Stimulated activated CD8-positive, alpha-beta memory T cell treated with anti-CD3 and anti-CD28 coated beads, Interleukin-4, amount 100 ng/mL, for 24 hours (primary cell): ENCODE measurements at places on chromosomes 11 and 22.

GRCh38 chr11:11738370-11738769, 103.4 kb upstream of the USP47 start:
- DNase-seq = no peak

- DNase-seq = peak; percentile 59
Observed at GRCh38 chr11:66388780-66389386, 17.3 kb upstream of the SLC29A2 start.

- DNase-seq = no peak
Observed at GRCh38 chr22:37661160-37661924, 2.8 kb downstream of the PDXP start.

- DNase-seq = no peak
Observed at GRCh38 chr11:113697756-113698407, 8.2 kb downstream of the TMPRSS5 start.

- DNase-seq = no peak
Observed at GRCh38 chr22:36940676-36941075, 27.2 kb downstream of the CSF2RB start.

- DNase-seq = no peak
Observed at GRCh38 chr11:1876361-1877063, 15.2 kb downstream of the PRR33 start.

DNA sequence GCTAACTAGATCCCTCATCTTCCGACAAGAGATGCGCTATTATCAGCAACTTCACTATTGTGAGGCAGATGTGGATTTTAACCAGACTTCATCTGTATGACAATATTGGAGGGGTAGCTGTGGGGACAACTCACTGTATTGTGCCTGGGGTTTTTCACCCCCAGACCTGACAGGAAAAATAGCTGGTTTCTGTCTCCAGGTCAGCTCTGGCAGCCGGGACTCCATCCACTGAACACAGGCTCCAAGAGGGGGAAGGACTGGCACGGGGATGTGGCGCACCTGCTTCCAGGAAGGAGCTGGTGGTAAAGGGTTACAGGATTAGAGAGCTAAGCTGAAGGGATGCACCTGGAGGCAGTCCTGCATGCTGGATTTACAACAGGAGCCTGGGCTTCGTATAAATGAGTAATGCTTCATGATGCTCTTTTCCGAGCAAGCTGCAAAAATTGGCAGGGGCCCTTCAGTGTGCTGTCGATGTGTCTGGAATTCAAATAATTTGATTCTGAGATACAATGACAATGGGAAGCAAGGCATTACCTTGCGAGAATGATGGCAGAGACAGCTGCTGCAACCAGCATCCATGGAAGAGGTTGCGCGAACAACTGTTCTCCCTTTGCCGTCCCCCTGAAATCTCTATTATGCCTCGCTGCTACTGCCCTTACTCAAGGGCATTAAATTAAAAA, 49.5 kb downstream of the LMO2 start:
- DNase-seq = no peak

DNA sequence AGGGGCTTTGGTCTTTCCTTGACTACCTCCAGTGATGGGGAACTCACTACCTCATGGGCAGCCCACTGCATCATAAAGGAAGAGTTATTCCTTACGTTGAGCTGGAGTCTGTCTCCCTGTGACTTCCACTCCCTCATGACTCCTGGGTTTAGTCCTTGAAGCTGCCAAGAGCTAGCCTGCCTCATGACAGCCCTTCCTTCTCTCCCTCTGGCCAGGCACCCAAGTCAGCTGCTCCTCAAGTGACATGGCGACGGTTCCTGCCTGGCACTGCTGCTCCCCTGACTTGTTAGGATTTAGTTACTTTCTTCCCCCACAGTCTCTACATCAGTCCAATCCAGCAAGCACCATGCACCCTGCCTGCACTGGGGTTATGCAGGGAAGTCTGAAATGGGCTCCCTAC, 196.1 kb upstream of the TBCEL start:
- no peak for DNase-seq

- no peak for DNase-seq
Observed at GRCh38 chr22:50208939-50209892, 8.4 kb downstream of the SELENOO start.

- no peak for DNase-seq
Observed at GRCh38 chr11:115505175-115505574, 960 bp upstream of the CADM1 start.

GRCh38 chr11:10699072-10699471, 5.5 kb upstream of the IRAG1 start:
- no peak for DNase-seq

DNA sequence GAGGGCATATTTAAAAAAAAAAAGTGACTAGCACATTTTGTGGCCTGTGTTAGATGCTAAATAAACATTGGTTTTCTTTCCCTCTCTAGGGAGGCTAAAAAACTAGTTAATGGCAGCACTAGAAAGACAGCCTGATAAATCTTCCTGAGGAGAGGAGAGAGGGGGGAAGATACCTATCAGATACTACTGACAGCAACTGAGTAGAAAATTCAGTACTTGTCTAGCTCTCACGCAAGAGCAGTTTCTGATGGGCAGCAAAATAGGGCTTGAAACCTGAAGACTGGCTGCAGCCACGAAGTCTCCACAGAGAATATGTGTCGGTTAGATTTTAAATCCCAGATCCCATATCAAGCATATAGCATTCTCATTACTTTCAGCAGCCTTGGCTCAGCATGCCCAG, 388.2 kb downstream of the KCNA4 start:
- no peak for DNase-seq

DNA sequence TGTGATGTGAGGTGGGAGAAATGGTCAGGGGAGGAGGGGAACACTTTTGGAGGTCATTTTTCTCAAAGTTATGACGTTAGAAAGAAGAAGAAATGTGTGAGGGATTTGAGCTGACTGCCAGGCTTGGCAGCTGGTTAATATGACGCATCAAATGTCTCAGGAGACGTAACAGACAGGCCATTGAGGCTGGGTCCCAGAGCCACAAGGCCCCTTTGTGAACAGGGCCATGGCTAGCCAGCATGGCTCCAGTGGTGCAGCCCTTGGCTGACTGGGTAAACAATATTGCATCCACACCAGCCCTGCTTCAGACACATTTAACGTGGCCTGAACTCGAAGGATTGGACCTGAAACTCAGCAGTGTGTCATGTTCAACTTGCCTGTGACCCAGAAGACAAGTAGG, 34.3 kb downstream of the AMOTL1 start:
- DNase-seq = no peak

DNA sequence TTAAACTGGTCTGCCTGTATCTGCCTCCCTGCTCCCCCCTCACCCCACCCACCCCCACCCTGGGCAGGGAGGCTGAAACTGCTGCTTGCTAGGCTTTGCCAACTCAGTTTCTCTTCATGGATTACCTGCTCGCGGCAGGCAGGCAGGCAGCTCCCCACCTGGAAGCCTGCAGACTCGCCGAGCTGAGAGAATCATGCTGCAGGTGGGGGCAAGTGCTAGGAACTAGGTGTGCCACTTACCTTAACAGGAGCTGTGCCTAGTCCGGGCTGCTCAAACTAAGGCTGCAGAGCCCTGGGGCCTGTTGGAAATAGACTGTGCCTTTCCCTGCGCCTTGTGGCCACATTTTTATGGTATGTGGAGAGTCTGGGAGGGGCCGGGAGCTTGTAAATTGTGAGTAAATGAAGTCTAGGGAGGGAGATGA, 30.3 kb downstream of the MARK2 start:
- DNase-seq = no peak

DNA sequence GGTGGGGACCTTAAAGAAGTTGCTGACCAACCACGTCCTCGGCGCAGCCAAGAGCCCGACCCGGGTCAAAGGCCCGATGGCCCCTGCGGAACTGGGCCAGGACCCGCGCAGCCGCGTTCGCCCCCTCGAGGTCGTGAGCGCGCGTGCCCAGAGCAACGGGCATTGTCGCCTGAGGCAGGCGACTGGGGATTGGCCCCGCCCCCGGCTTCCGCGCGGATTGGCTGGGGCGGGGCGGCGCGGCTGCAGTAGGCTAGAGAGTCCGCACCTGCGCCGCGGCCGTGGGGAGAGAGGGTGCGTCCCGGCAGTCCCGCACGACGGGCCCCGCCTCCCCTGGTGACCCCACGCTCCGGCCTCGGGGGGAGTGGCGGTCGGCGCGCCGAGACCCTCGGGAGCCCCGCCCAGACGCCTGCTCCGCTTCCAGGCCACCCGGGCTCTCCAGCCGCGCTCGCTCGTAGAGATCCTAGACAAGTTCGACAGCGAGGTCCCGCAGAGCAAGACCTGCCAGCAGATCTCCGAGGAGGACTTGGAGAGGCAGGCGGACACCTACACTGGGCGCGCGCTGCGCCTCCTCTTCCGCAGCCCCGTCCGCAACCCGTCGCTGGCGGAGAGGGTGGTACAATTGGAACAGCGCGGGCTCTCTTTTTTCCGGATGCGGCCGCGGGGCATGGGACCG, 8.3 kb upstream of the PPIL2 start:
- DNase-seq = peak; percentile 75

DNA sequence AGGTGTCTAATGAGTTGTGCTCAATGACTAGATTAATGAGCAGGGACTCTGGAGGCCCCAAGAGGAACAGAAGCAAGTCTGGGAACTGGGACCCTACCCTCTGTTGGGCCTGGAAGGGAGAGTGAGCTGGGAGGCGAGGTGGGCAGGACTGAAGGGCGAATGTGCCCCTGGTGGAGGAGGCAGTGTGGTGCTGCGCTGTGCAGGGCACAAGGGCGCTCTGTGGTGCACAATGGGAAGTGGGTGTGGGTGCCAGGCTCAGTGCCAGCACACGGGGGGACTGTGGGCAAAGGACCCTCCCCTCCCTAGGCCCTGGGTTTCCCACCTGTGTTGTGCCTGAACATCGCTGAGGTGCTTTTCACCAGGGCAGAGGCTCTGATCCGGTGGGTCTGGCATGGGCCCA, 57.5 kb upstream of the TTLL12 start:
- DNase-seq = no peak

GRCh38 chr11:125835748-125836147, 2.6 kb downstream of the PATE4 start:
- no peak for DNase-seq

GRCh38 chr11:69965821-69966582, 112.1 kb upstream of the ANO1 start:
- no peak for DNase-seq
